ENCODE measurements at places on chromosomes 1 and 21.

- DNase-seq, result no peak
These were observed 149.5 kb upstream of the B3GALT2 start for GRCh38 chr1:193335806-193336428.

DNA sequence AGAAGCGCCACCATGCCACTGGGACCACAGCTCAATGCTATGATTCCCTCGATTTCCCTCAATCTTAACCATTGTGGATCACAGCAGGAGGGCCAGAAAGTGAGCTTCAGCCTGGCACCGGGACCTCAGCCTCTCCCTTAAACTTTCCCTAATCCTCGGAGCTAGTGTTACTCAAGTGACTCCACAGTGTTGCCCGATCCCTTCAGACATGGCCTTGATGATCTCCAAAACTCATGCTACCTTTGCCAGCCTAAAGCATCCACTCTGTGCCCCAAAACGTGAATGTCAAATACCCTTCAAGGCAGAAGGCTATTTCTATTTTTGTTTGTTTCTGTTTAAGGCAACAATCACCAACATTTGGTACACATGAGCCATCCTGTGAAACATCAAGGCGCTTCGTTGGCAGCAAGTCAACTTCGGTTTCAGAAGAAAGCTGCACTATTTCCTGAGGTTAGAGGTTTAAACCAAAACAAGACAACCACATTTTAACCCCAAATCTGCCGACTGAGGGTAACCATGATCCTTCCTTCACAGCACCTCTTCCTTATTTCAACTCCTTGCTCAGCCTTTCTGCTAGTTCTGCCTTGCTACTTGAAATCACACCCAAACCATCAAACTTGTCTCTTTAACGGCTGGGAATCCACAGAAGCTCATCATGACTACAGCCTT lies 94.4 kb upstream of the KRTAP19-8 start:
- DNase-seq, result peak; percentile 43

- DNase-seq, result peak; percentile 78
These were observed 19.9 kb downstream of the ZNF648 start for GRCh38 chr1:182041615-182042014.

- no peak for DNase-seq
These were observed 29.3 kb upstream of the IL20 start for GRCh38 chr1:206836111-206836510.

DNA sequence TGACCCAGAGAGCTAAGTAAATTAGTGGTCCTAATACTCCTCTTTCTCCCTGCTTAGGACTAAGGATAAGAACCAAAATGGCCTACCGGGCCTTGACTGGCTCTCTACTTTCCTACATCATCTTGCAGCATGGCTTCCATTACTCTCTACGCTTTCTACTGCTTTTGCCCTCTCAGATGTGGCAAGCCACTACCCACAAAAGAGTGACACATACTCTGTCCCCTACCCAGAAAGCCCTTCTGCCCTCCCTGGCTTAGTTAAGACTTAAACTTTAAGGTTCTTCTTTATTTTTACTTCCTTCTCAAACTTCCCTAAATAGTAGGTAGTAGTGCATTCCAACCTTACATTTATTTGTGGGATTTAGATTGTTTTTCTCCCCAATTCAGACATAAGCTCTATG lies 228.1 kb downstream of the TPR start:
- peak; percentile 69 for DNase-seq

DNA sequence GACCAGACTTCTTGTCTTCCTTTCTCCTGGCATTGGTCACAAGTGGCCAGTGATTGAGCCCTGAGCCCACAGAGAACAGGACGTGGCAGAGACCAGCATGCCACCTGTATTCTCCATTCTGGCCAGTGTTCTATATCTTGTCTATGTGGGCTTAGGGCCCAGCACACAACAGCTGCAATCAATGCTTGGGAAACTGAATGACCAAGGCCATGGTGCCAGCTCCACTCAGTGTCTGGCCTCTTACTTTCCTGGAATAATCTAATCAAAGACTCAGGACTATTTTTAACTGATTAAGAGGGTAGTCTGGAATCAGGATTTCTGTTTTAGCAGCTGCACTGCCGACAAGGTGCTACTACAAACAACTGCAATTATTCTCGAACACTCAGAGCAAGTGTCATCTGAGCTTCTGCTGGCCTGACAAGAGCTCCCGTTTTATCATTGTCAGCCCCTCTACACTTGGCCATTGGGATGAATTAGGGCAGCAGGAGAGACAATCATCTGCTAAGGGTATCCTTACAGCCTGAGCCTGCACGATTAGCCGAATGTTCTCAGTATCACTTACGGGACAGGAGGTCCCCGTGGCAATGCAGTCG lies 74.4 kb upstream of the GRIK3 start:
- no peak for DNase-seq

- DNase-seq, result no peak
These were observed 72.1 kb downstream of the DISP1 start for GRCh38 chr1:222886878-222887351.

- no peak for DNase-seq
These were observed 88.9 kb downstream of the COL24A1 start for GRCh38 chr1:86067626-86068025.

GRCh38 chr1:153556348-153556747 lies 7.3 kb upstream of the S100A3 start:
- DNase-seq, result no peak

GRCh38 chr21:28142697-28143096 lies 850.0 kb downstream of the LTN1 start:
- DNase-seq, result peak; percentile 88

DNA sequence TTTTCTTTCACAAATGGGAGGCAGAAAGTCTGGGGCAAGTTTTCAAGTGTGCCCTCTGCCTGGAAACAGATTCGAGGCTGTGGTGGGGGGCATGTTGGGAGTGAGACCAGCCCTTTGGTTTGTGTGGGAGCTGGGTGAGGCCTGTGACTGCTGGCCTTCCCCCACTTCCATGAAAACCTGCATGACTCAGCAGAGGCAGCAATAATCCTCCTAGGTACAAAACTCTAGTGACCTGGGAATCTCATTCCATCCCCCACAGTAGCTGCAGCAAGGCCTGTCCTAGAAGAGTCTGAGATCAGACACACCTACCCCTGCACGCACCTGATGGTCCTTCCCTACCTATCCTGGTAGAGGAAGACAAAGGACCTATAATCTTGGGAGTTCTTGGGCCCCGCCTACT lies 42.1 kb upstream of the KIAA0040 start:
- DNase-seq, result no peak

- DNase-seq, result no peak
These were observed 18.1 kb downstream of the CFAP74 start for GRCh38 chr1:1985375-1986050.

DNA sequence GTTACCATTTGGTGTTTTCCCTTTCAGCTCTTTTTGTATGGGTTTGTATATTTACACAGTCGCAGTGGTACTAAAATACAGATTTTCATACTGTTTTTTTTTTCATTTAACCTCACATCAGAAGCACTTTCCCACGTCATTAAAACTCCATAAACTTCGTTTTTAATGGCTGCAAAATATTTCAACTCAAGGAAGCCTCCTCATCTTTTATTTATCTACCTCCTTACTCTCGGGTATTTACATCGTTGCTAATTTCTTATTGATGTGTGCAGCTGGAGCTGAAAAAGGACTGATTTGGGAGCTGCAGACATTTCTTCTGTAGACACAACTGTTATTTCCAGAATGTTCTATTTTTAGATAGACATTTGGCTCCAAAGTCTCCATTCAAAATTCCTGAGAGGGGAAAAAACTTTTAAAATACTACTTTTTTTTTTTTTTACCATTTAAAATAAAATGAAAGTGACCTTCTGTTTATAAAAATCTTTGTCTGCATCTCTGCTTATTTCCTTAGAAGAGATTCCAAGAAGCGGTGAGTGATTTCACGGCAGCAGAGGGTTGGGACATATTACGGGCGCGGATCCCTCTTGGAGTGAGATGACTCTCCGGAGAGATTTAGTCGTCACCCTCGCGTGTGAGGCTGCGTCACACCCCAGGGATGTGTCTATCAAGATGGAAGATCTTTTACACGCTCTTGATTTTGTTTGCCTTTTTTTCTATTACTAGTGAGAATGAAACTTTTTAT lies 10.1 kb downstream of the RUNX3 start:
- no peak for DNase-seq

GRCh38 chr1:39585933-39586332 lies 9.3 kb upstream of the PABPC4 start:
- no peak for DNase-seq

DNA sequence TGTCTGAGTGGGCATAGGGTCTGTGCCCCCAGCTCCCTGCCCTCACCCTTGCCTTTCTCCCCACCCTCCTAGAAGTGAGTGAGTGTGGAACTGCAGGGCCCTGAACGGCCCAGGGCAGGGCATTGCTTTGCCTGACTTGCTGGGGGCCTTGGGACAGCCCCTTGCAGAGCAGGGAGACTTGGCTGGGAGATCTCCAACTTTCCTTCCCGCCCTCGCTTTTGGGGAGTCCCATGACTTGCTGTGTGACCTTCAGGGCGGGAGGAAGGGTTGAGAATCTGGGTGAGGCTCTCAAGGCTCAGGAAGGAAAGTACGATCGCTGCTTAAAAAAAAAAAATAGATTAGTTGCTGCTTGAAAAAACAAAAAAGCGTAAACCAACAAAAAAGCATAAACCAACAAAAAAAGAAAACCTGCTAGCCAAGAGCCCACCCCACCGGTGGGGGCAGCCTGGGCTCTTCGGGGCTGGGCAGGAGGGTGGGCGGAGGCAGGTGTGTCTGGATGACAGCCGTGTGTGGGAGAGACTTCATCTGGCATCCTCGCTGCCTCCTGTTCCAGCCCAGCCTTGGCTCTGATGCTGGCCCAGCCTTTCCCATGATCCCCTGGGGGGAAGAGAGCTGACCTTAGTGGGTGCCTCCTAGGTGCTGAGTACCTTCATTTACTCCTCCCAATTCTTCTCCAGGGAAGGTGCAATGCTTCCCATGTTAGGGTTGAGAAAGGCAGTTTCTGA lies 6.5 kb downstream of the NBL1 start:
- DNase-seq, result no peak

DNA sequence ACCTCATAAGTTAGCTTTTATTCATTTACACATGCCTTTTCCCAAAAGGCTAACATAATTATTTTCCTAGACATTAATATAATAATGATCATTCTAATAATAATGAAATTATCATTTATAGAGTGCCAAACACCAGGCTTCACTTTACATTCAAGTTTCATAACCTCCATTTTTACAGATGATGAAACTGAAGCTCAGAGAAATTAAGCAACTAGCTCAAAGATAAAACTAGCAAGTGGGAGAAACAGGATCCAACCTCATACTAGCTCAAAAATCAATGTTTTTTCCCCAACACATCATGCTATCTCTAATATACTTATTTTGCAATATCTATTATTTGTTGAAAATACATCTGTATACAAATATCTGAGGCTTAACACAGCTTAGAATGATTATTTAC lies 14.0 kb downstream of the LPGAT1 start:
- peak; percentile 49 for DNase-seq

- no peak for DNase-seq
These were observed 18.7 kb upstream of the RAP1A start for GRCh38 chr1:111600886-111601386.

GRCh38 chr1:205535866-205536758 lies 31.6 kb downstream of the CDK18 start:
- DNase-seq, result no peak

- DNase-seq, result peak; percentile 78
These were observed 2.0 kb upstream of the ATF3 start for GRCh38 chr1:212606395-212607205.

DNA sequence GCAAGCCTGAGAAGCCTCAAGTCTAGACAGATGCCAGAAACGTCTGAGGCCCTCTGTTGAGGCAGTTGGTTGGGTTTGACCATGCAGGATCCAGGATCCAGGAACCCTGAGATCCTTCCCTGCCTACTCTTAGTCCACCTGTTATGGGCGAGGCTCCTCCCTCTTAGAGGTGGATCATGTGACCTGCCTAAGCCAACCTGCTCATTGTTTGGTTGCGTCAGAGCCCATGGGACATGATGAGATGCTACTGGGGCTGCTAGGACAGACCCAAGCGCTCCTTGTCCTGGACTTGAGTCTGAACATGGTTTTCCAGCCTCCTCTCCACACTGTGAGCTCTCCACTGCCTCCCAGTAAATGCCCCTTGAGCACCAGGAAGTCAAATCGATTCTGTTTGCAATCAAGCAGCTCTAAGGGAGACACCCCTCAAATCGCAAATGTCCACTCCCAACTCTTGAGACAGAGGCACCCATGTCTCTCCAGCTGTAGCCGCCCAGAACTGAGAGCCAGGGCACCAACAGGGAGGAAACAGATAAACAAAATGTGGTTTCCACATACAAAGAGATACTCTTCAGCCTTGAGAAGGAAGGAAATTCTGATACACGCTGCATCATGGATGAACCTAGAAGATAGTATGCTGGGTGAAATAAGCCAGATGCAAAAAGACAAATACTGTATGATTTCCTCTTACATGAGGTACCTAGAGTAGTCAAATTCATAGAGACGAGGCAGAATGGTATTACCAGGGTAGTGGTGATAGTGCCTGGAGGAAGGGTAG lies 31.7 kb upstream of the WNT4 start:
- DNase-seq, result no peak
